HFFc6 (cell line): ENCODE measurements at places on chromosomes 4 and X. TPM values are rescaled to one million over a fixed set of nuclear protein-coding genes. Genes with fewer than 3 reads are reported as not detected.

DNA sequence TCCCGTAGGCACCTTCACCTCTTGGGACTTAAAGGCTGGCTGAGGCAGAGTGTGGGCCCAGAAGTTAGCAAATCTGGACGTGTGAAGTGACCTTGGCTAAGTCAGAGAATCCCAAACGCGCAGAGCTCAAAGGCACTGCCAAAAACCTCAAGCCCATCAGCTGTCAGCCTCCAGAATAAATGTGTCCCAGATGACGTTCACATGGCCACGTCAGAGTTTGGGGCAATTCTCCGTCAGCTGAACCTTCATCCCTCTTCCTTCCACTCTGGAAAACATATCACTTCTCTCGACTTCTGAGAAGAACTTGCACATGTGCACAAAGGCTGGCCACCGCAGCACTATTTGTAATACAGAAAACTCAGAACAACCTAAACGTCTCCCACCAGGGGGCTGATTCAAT is 35.7 kb upstream of the APLN start:
- DNase-seq: no peak
- H3K27me3 ChIP-seq: peaks cover 12% of the 10 kb centered on the region
- no peak overlapping the region for H3K4me3 ChIP-seq
- no peaks in the 10 kb centered on the region for H3K4me1 ChIP-seq
- no peaks in the 10 kb centered on the region for H3K36me3 ChIP-seq

The FGF5 gene
- 248 to 569 TPM (median 334 TPM) in 3 replicates for total RNA-seq

DNA sequence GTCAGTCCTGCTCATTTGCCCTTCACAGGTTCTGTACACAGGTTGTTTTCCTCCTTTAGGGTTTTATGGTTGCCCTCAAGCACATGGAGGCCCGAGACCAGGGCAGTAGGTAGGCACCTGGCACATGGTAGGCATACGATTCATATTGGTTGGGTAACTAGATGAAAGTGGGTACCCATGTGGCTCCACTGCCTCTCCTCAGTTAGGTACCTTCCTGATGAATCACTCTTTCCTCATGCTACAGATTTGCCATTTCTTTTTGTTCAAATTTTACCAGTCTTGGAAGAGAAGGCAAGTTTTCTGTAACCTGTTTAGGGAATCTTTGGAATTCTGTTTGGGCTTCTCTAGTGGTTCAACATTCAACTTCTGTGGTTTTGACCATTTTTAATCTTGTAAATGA is 121.3 kb downstream of the FHIP1A start:
- H3K4me1 ChIP-seq: peaks cover 9% of the 10 kb centered on the region
- no peak overlapping the region for H3K4me3 ChIP-seq
- peaks cover 2% of the 10 kb centered on the region for H3K27me3 ChIP-seq
- H3K27ac ChIP-seq: no peak overlapping the region

DNA sequence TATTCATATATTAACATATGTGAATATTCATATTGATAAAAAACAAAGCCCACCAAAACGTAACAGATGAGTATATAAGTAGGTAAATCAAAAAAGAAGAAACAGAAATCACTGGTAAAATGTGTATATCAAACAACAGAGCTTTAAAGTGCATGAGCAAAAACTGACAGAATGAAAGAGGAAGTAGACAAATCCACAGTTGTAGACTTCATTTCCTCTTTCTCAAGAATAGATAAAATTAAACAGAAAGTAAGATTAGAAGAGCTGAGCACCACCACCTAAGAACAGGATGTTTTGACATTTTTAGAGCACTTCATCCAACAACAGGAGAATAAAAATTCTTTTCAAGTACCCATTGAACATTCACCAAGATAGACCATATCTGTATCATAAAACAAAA is 64.6 kb downstream of the CNKSR2 start:
- H3K4me1 ChIP-seq: no peaks in the 10 kb centered on the region
- no peak overlapping the region for H3K27ac ChIP-seq
- H3K36me3 ChIP-seq: no peaks in the 10 kb centered on the region
- no peak for DNase-seq
